Eye (tissue), 1 donor: ENCODE measurements at places on chromosomes 5 and 9.

- no peak for DNase-seq
Observed at GRCh38 chr5:8714861-8715260, 831.0 kb downstream of the SEMA5A start.

DNA sequence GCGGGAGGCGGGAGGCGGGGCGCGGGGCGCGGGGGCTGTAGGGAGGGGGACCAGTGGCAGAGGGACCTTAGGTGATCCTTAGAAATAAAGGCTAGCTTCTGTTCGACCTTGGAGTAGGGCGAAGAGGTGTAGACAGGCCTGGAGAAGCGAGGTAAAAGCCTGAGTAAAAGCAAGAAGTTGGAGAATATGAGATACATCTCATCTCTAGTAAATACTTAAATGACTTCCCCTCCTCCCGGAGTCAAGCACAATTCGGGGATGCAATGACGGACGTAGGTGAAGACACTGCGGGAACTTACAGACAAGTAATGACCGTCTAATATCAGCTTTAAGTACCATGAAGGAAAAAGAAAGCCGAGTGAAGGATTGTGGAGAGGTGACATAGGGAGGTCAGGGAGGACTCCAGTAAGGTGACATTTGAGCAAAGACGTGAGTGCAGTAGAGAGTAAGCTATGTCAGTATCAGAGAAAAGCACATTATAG is 466 bp downstream of the SMC2 start:
- no peak for DNase-seq

GRCh38 chr5:143113461-143113860 is 290.0 kb downstream of the NR3C1 start:
- no peak for DNase-seq

GRCh38 chr5:14447958-14448911 is 133.4 kb upstream of the OTULINL start:
- DNase-seq = peak; percentile 80

DNA sequence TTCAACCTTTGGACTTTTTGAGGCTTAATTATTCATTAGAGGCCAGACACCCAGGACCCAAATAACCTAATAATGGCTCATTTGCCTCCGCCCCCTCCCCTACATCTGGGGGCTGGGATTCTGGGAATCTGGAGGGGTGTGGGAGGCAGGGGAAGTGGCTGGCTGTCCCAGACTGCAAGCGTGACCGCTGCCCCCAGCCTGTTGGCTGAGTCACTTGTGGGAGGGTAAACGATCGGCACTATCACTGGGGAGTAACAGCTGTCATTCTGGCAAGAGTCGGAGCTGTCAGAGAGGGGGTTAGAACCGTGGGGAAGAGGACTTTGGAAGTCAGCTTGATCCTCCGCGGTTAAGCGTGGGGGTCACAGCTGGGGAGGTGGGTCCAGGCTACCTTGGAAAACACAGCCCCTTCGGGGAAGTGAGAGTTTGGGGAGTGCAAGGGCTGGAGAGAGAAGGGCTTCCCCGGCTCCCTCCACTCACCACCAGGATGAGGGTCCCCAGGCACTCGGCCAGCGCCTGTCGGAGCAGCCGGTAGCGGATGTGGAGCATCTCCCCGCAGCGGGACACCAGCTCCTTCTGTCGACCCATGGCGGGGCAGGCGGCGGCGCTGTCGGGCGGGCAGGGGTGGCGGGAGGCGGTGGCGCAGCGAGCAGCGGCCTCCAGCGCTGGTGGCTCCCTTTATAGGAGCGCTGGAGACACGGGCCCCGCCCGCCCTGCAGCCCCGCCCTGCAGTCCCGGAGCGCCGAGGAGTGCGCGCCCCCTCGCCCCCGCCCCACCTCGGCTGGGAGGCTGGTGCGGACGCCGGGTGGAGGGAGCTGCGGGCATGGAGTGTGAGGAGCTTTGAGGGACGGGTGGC is at the start of gene AQP3:
AQP3 (minus strand) TSS at position 648 of the 853 bp plus-strand sequence; CDS start at position 585, 63 bp downstream.
- peak; percentile 84 for DNase-seq
